Urinary bladder (tissue), 4 donors: ENCODE measurements at places on chromosomes 3 and 15. TPM values are rescaled to one million over a fixed set of nuclear protein-coding genes. Genes with fewer than 3 reads are reported as not detected.

GRCh38 chr3:89179355-89180001 is 72.1 kb downstream of the EPHA3 start:
- peak; percentile 57 for DNase-seq

DNA sequence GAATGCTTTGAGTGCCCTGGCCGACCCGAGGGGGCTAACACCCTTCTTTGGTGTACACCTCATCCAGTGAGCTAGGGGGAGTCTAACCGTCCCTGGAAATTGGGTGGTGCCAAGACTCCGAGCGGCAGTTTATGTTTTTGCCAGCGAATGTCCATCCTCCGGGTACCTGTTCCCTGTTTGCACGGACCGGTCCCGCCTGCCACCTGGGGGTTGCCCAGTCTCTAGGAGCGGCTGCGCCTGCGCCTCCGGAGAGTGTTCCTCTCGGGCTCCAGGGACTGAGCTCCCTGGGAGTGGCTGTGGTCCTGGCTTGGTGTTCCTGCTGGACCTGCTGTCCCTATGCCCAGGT is 913 bp upstream of the WNT7A start:
- DNase-seq = no peak

DNA sequence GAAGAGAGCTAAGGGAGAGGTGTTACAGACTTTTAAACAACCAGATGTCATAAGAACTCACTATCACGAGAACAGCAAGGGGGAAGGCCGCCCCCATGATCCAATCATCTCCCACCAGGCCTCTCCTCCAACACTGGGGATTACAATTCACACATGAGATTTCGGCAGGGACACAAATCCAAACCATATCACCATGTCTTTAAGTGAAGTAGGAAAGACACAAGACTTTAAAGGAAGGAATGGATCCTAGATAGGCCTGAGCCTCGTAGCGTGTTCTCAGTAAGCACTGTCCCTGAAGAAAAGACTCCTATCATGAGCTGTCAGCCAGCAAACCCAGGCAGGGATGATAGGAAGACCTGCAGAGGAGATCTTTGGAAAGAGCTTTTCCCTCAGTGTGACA is 15.1 kb upstream of the RPS27L start:
- DNase-seq = no peak

Gene WDR93
- not detected for total RNA-seq
